DMS 273 treated with DMSO at 0.1 percent for 48 hours (cell line): ENCODE measurements at places on chromosomes 3 and 15.

DNA sequence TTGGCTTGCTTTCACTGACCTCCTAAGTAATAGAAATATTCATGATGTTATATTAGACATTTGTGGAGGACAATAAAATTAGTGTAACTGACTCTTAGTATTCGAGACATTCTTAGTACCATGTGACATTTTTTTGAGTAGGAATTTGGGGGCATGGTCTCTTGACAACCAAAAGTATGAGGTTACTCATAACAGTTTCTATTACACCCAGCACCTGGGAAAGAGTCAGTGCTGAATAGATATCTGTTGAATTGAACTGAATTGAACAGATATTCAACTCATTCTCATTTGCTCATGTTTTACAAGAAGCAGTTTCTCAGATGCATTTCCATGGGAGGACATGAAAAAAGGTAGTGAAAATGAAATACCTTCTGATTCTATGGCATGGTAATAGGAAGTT is 84.4 kb downstream of the CMSS1 start:
- no peak for DNase-seq

DNA sequence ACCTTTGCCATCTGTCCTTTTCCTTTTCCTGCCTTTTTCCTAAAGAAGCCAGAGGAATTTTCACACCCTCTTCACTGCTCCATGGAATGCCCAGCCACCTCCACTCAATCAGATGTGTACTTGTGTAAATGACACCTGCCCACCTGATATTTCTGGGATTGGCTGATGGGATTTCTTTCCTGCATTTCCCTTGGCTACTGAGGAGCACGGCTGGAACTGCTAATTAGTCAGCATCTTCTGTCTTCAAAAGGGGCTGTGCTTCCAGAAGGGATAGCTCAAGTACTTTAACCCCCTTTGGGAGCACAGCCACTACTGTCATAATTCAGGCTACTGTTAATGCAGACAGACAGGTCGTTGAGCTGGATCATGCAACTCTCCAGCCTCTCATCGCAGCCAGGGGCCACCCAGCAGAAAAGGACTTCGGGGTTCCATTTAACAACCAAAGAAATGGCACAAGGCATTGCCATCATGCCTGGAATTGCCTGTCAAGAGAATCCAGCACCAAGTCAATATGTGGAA is 38.6 kb downstream of the MGLL start:
- no peak for DNase-seq

DNA sequence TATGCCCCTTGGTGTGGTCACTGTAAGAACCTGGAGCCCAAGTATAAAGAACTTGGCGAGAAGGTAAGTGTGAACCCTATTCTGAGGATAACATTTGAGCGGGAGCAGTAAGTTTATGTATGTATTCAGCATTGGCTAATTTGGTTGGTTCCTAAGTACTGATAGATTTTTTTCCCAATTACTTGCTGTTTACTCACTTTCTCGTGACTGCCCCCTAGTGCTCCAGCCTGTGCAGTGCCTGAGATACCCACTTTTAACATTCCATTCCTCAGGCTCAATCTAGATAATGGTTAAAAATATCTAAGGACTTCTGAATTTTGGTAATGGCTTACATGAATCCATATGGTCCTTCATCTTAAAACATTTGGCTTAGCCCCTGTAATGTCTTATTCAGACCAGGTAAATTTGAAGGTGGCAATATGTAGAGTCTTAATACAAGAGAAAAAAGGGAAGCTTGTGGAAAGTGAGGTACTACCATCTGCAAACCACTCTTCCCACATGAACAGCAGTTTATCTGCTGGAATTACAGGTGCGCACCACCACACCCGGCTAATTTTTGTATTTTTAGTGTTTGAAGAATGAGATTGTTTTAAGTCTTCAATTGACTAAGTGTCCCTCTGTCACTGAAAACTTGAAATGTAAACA is 7.1 kb downstream of the ELL3 start:
- no peak for DNase-seq

DNA sequence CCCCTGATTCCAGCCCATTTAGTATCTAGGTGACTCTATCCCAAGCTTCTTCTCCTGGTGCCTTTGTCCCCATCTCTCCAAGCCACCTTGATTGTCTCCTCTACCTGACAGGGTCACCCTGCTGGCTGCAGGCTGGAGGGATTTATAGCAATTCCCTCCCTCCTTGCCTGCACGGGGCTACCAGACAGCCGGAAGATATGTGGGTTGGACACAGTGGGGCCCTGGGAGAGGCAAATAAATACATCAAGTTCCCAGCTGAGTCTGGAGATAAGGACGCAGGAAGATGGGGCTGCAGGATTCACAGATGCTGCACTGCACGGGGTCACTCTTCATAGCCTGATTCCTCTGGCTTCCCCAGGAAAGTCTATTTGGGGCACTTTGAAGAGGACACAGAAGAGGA is 9.3 kb upstream of the ISLR2 start:
- DNase-seq, result no peak

DNA sequence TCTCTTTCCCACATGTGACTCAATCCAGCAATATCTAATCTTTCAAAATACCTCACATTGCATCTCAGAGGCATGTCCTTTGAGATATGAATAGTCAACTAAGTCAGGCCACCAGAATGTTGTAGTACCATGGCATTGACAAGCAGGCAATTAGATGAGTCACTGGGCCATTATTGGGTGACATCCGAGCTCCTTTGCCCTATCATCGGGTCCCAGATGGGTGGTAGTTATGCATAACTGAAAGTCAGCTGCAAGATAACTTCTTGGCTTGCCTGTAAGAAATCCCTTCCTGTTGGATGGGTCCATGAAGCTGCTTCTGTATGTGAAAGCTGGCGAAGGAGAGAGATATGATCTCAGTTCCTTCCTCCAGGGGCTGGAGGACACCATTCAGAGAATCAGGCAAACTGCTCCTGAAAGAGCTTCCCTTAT is 32.8 kb downstream of the ARRDC4 start:
- no peak for DNase-seq

DNA sequence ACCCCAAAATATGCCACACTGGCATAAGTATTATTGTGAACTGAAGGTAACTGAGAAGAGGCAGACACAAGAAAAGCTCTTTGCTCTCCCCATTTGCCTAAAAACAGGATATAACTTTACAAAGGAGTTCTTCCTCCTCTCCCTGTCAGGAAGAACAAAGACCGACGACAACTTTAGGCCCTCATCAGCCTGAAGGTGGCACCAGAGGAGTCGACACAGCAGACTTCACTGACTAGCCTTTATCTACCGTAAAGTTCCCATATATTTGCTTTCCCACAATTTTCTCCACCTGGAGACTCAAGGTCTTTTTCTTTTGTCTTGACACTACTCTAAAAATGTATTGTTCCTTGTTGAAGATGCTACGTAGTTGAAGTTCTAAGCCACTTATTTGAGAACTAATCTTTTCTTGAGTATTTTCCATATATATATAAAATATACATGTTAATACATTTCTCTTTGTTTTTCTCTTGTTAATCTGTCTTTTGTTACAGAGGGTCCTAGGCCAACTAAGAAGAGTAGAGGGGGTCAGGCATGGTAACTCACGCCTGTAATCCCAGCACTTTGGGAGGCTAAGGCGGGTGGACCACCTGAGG is 16.2 kb upstream of the XIRP1 start:
- DNase-seq, result no peak

- DNase-seq, result no peak
Measured at GRCh38 chr15:45471151-45471550, 51.4 kb downstream of the SLC30A4 start.

DNA sequence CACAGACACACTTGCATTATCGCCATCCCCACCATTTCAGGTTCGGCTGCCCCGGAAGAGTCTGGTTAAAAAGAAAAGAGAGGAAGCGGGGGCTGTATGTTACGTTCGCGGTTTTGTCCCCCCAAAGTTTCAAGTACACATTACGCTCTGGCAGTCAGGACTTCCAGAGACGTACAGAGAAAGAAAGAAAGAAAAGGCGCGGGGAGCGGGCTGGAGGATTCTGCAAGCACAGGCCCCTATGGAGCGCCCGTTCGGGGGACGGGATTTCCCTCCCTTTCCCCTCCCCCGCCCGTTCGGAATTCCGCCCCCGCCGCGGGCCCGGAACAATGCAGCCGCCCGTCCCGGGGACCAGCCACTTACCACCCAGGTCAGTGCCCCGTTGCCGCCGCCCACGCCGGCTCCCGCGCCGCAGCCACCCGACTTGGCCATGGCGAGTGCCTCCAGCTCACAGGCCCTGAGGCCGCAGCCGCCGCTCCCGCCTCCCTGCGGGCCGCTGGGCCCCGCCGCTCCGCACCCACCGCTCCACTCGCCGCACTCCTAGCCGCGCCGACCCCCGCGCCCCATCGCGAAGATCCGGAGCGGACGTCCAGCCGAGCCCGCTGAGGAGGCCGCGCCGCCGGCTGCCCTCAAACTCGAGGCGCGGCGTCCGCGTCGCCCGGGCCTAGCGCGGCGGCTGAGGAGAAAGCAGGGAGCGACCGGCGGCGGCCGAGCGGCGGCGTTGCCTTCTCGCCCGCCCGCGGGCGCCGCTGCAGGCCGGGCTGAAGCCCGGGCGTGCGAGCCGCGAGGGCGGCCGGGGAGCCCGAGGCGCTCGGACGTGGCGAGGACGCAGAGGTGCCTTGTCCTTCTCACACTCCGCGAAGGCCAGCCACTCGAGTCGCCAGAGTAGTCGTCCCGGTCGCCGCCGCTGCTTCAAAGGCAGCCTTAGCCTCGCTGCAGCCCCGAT is 567 bp downstream of the TOP2B start:
- DNase-seq, result no peak

GRCh38 chr15:87454860-87455259 is 801.7 kb downstream of the NTRK3 start:
- DNase-seq, result no peak

GRCh38 chr3:9399746-9400145 is 2.3 kb downstream of the SETD5 start:
- peak; percentile 87 for DNase-seq

DNA sequence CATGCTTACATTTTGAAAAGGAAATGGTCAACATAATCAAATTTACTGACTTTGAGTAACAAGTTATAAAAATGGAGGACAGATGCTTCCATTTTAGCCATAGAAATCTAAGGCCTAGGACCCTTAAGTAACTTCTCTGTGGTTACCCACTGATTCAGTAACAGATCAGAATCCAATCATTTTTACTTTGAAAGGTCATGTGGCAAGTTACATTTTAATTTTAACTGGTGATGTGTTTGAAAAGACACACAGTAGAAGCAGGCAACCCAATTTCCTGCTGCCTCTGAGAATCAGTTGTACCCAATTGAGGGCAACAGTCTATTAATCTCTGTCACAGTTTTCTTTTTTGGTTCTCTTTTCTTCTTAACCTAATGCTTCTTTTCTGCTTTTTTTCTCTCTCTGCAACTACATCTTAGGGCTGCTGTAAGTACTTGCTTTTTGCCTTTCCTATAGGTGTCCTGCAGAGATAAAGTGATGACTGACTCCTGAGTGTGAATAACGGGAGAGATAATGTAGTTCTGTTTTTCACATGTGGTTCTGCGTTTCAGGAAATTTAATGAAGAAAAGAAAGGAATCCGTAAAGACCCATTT is 3.3 kb downstream of the ZWILCH start:
- no peak for DNase-seq

GRCh38 chr15:95848126-95848525 is 482.4 kb upstream of the NR2F2 start:
- DNase-seq, result no peak

DNA sequence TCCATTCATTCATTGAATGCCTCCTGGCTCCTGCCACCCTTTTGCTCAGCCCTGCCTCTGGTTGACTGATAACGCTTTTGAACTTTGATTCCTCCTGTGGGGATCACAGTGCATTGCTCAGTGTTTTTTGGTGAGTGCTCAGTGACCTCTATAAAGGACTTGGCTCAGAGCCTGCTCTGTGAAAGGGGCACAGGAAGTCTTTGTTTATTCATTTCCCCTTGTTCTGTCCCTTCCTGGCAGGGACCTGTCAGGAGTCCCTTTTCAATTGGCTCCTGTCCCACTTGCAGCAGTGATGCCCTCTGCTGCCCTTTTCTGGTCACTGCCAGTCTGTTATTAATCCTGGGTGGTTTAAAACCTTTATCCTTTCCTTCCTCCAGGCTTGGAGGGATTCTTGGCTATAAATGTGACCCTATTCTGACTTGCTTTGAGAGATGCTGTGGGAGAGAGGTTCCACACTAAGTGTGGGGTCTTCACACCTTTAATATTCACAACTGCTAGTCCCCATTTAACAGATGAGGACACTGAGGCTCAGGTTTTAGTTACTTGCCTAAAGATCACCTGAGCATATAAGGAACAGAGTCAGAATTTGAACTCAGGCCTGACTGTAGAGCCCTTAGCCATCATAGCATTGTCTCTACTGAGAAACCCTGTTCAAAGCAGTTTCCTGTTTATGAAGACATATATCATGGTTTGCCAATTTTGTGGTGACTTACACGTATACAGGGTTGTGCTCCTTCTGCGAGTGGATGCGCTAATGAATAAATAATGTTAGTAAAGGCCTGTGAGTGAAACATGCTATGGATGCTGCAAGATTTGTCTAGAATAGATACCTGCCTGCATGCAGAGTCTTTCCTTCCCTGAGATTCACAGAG is 23.2 kb upstream of the TATDN2 start:
- no peak for DNase-seq

GRCh38 chr15:92243227-92243626 is 150.5 kb upstream of the ST8SIA2 start:
- DNase-seq, result no peak

- no peak for DNase-seq
Measured at GRCh38 chr3:105691633-105692032, 177.2 kb downstream of the CBLB start.

DNA sequence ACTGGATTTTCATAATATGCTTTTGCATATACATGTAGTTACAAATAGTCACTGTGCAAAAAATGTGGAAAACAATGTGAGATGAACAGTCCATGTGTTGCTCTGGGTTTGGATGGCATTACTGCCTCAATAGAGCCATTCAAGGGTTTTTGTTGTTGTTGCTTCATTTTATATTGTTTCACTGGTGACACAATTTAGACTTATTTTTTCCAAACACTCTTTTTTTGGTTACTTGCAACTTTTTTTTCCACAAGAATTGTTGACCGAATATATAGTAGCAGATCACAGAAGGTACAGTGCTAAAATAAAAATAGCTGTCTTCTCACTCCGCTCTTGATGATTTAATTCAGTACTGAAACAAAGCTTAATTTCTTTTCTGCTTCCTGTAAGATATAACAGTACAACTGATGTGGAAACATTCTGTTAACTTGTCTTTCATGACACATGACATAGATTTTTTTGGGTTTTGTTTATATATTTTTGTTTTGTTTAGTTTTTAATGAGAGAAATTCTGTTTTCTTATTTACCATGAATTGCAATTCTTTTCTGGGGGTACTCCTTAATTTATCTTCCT is 618.6 kb downstream of the NAALADL2 start:
- DNase-seq, result no peak

DNA sequence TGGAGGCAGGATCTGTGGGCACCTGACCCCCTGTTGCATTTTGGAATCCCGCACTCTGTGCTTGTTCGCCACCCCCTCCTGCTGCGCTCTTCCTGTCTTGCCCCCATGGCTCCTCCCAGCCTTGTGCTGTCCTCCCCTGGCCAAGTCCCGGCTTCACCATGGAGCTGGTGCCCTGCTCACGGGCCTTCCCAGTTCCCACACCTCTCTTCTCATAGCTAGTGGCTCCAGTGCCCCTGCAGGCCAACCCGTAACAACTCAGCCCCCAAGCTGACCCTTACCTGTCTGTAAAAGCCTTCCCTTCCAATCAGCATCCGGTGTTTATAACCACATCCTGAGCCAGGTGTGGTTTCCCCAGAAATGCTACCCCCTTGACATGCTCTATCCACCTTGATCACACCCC is 407.7 kb upstream of the C2CD4B start:
- no peak for DNase-seq
